ENCODE measurements at places on chromosomes 2 and 18.
A peak's percentile ranks its signal among the peaks of the same experiment; 100 is the strongest.

DNA sequence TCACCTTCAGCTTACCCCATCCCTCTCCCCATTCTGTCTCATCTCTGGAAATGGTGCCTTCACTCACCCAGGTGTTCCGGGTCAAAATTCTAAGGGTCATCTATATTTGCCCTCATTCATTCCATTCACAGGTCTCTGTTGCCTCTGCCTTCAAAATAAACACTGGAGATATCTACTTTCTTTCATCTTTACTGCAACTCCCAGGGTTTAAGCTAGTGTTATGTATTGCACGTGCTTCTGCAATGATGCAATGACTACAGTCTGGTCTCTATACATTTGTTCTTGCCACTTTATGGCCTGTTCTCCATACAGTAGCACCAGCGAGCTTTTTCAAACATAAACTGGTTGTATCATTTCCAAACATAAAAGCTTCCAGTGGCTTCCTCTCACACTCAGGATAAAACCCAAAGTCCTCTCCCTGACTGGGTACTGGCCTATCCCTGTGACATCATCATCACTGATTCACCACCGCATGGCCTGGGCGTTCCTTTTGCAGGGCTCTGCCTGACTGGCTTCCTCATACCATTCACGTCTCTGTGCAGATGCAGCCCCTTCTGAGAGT is 14.3 kb downstream of the DSG2 start:
- no peak for DNase-seq

- DNase-seq = no peak
These were observed 15.3 kb upstream of the IL36G start for GRCh38 chr2:112962308-112963175.

DNA sequence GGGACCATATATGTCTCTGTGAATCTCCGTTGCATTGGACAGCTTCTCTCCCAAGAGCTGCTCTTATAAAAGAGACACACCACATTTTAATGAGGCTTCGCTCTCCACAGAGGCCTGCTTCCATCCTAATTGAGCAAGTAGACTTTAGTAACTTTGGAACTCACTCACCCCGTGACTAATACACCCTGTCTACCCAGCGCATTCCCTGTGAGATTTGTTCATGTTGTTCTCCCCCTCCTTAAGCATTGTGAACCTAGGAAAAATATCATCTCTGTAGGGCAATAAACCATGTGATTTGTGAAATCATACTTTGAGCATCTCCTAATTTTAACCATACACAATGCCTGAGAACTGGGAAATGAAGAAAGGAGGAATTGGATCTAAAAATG is 56.9 kb downstream of the MCFD2 start:
- DNase-seq = no peak

- peak; percentile 28 for DNase-seq
These were observed 52.8 kb downstream of the EDAR start for GRCh38 chr2:108936076-108936864.

GRCh38 chr2:200689115-200689514 is 103.3 kb downstream of the AOX1 start:
- DNase-seq = no peak

GRCh38 chr2:75619956-75620740 is 26.4 kb upstream of the MRPL19 start:
- no peak for DNase-seq

Measured in dorsolateral prefrontal cortex (tissue), 122 donors.